ENCODE measurements at places on chromosomes 7 and 10.

DNA sequence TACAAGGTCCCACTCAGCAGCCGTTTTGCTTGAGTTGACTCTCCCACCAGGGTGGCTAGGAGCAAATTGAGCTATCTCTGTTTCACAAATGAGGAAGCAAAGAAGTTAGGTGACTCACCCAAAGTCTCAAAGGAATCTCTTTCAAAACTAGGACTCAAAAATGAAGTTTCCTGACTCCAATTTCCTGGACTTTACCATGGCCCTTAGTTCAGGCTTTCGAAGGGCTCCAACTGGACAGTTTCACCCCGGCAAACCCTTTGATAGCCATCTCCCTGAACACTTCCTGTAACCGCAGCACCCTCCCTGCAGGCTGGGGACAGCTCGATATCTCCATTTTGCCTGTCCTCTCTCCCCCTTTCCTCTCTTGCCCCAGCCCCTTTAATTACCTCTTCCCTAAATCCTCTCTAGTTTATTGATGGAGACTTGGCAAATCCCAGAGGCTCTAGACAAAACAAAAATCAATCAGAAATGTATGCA is 4.7 kb upstream of the AFAP1L2 start:
- DNase-seq: no peak

DNA sequence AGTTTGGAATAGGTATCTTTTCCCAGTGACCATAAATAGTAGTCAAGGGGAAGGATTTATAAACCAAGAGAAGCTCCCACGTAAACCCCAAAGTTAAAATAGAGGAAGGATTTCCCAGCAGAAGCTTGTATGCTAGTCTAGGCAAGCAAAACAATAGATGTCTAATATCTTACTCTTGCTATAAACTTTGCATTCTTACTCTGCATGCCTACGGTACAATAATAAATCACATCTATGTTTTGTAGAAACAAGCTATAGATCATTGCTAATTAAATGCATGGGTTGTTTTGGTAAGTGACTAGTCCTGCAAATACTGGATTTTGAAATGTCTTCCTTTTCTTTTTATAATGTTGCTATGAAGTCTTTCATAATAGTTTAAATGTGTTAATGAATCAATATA is 585.5 kb downstream of the INHBA start:
- no peak for DNase-seq

- no peak for DNase-seq
Observed at GRCh38 chr7:54987772-54988171, 31.0 kb upstream of the EGFR start.

DNA sequence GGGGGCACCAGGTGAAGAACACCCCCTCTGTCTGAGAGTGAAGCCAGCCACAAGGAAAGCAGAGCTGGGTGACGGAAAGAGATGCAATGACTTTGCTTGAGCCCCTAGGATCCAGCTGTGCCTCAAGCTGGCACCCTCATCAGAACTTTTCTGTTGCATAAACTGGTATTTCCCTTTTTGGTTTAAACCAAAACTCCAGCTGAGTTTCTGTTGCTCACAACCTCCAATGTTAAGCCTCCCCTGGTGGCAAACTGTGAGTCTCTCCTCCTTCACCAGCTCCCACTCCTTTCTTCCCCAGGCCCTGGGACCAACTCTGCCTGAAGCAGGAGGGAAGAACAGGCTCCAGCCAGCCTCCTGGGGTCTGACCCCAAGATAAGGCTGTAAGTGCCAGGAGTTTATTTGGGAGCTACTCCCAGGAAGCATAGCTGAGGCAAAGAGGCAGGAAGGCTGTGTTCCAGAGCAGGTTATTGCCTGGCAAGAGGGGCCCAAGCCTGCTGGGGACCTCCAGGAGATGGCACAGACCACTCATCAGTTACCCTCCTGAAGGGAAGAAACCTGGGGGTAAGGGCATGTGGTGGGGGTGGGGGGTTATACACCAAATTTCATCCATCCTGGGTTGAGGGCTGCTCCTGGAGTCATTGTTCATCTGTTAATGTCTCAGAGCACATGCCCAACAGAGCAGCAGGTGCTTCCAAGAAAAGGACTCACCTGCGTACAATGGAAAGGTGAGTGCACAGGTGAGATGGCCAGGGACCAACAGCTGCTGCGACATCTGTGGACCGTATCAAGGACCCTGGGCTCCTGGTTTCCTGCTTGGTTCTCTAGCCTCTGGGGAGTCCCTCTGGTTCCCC is 73.3 kb upstream of the NANOS1 start:
- DNase-seq: no peak

DNA sequence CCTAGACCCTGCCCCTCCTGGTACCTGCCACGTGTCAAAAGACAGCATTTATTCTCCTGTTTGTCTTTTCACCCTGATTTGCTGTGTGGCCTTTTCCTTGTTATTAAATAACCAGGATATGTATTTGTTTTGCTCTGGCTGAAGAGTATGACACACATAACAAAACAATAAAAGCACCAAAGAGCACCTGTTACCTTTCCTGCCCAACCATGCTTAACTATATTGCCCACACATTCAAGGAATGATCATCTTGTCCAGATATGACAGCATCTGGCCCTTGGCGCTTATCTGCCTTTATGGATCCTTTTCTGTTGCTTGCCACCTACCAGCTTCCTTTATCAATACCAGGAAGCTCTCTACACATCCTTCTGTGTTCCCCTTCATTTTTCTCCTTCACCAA is 357.7 kb downstream of the FGFR2 start:
- no peak for DNase-seq

DNA sequence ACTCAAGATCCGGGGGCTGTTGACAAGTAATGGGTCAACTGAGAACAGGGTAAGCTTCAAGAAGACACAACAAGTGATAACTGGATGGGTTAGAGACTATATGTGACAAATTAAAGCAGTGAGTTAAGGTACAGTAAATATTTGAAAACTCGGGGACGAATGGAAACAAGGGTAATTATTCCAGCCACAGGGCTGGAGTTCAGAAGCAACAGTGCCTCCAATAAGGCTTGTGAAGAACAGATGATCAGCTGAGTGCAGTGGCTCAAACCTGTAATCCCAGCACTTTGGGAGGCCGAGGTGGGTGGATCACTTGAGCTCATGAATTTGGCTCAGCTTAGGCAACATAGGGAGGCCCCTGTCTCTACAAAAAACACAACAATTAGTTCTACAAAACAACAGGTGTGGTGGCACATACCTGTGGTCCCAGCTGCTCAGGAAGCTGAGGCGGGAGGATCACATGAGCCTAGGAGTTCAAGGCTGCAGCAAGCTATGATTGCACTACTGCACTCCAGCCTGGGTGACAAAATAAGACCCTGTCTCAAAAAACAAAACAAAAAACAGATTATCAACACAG is 20.5 kb upstream of the DLD start:
- no peak for DNase-seq

- no peak for DNase-seq
Observed at GRCh38 chr10:88467835-88468485, 115.2 kb downstream of the RNLS start.

- no peak for DNase-seq
Observed at GRCh38 chr10:124665980-124666379, 78.2 kb downstream of the FAM53B start.

DNA sequence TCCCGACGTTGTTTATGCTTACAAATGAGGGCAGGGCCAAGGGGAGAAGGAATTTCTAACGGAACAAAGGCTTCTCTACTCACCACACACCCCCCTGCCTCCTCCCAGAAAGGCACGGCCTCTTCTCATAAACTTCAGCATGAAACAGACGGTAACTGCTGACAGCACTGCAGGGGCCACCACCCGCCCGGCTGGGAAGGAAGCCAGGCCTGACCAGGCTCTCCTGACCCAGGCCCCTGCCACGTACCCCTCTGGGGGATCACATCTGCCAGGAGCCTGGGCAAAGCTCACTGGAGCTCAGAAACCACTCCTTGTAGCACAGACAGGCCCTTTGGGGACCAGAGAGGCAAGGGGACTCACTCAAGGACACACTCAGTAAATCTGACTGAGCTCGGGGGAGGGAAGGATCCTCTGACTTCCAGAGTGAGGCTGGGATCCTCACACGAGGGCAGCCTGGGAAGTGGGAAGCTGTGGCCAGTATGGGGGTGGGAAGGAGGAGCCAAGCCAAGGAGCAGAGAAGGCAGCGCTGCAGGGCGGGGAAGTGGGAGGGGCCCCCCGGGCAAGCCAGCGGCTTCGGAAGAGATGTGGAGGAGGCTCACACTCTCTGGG is 46.1 kb downstream of the ZCCHC24 start:
- no peak for DNase-seq

DNA sequence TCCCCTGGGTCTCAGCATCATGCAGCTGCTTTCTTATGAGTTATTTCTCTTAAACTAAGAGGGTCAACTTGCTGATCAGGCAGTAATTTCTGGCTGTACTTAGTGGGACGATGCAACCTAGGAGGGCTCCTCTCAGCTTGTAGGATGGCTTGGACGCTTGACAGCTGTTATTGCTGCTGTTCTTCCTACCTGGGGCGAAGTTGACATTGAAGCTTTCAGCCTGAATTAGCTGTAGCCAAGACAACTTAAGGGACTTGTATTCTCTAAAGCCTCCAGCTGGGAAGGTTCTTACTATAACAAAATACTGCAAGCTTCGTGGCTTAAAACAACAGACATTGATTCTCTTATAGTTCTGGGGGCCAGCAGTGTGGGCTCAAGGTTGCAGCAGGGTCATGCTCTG is 224.9 kb downstream of the ACTR3B start:
- no peak for DNase-seq

DNA sequence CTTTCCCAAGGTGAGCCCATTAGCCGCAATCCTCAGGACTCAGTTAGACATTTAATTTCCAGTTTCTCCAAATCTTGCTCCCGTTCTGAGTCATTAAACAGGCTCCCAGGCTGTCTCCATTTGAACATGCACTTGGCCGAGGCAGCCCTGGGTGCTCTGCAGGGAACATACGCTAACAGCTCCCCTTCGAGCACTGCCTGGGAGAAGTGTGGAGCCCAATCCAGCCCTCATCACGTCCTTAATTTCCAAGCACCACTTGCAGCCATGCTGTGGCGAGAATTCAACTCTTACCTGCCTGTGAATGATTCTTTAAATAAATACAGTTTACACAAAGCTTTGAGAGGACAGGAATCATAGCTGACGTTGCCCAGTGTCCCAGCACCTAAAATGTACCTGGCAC is 218.2 kb downstream of the CCSER2 start:
- DNase-seq: no peak

DNA sequence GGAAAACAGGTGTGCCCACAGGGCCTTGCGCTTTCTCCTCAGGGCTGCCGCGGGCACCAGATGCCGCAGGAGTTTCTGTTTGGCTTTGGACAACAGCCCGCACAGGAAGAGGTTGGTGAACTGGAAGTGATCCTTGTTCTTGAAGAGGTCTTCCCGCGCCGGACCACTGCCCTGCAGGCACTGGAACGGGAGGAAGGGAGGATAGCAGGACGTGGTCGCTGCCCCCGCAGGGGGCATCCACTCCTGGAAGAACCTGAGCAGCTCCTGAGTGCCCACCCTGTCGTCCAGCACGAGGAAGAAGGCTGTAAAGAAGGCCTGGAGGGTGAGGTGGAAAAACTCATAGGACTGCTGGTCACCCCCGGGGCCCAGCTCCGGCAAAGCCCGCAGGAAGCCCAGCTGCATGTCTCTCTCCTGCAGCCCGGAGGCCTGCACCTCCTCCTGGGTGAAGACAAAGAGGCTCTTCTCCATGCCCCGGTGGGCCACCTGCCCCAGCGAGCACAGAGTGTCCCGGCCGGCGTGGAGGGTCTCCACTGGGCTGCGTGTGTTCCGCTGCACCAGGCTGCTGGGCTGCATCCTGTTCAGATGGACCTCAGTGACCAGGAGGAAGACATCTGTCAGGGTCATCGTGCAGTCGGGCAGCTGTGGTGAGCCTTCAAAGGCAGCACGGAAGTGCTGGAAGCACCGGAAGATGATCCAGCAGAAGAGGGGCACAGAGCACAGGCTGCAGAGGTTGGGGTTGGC is 26.9 kb downstream of the NOD1 start:
- DNase-seq: no peak

- no peak for DNase-seq
Observed at GRCh38 chr7:30877015-30877769, 34.5 kb upstream of the AQP1 start.

DNA sequence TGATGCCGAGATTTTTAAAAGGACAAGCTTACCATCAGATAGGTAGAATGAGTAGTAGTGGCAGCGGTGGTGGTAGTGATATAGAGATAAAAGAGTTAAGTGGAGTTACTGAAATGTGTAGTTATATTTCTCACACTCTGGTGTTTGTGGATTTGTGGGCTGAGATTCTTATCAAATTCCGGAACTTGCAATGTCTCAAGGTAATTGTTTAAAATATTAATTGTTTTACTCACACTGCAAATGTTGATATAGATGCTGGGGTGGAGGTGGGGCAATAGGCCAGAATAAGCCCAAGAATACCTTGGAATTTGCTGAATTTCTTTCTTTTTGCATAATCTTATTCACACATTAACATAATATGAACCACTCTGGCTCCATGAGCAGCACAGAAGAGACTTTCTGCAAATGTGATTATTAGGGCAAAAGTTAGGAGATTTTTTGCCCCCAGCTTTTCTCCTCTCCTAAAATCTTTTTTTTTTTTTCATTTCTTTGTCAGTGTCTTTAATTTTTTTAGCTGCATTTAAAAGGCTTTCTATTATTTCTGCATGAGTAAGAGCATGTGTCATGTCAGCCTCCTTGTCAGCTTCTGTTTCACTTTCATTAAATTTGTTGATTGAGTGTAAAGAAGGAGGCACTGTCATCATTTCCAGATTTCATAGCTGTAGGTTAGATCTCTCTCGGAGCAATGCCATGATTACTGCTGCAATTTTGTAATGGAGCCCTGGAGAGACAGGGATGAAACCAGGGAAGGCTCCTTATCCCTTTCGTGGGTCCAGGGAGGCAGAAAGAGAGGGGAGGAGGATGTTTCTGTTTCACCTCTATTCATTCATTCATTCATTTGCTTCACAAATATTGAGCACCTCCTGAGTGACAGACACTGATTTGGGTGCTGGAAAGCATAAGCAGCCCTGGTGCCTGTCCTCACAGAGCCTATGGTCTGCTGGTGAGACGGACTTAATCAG is 13.1 kb upstream of the SGMS1 start:
- DNase-seq: no peak

DNA sequence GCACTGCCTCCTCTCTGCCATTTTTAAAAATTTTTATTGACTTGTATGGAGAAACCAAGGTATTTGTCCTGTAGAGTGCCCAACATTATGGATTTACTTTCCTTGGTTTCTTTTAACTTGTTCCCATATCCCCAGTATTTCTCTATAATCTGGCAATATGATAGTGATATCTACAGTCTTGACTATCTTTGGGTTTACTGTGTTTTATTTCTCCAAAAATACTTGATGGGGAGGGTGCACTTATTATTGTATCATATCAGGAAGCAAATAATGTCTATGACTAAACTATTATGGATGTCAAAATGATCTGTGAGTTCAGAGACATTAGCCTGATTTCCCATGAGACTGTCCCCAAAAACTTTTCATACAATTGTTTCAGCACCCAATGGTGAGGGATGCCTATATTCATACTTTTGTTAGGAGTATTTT is 6.6 kb downstream of the TFPI2 start:
- no peak for DNase-seq

- no peak for DNase-seq
Observed at GRCh38 chr7:143931739-143932138, 3.3 kb upstream of the OR2F2 start.

DNA sequence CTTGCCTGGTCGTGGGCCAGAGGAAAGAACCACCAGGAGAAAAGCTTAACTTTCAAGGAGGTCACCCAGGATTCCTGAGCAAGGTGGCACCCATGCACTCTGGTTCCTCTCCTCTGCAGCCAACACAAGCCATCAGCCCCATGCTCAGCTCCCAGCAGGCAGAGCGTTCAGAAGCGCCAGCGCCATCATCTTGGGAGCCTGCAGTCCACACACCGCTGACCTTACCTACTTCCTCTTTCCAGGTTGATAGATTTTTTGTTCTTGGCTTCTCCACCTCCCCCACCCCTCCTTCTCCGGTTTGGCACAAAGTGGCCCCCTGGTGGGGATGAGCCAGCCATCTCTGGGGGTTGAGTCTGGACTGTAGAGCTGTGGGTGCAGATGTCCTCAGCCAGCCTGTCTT is 1.7 kb upstream of the WDR86 start:
- no peak for DNase-seq

All from CD4-positive, alpha-beta T cell treated with Interleukin-15 for 1 hour (primary cell).